Activated CD4-positive, alpha-beta T cell treated with anti-CD3 and anti-CD28 coated beads, Interleukin-2, amount 50 U/mL, for 1 hour (primary cell): ENCODE measurements at places on chromosomes 3 and 15.

GRCh38 chr3:61664105-61664482 lies 102.7 kb downstream of the PTPRG start:
- no peak for DNase-seq

- DNase-seq = no peak
Measured at GRCh38 chr3:100033903-100034471, 80.3 kb downstream of the FILIP1L start.

GRCh38 chr15:27867861-27868260 lies 231.3 kb downstream of the OCA2 start:
- no peak for DNase-seq

- DNase-seq = no peak
Measured at GRCh38 chr15:40789999-40790398, 16.9 kb upstream of the ZFYVE19 start.

DNA sequence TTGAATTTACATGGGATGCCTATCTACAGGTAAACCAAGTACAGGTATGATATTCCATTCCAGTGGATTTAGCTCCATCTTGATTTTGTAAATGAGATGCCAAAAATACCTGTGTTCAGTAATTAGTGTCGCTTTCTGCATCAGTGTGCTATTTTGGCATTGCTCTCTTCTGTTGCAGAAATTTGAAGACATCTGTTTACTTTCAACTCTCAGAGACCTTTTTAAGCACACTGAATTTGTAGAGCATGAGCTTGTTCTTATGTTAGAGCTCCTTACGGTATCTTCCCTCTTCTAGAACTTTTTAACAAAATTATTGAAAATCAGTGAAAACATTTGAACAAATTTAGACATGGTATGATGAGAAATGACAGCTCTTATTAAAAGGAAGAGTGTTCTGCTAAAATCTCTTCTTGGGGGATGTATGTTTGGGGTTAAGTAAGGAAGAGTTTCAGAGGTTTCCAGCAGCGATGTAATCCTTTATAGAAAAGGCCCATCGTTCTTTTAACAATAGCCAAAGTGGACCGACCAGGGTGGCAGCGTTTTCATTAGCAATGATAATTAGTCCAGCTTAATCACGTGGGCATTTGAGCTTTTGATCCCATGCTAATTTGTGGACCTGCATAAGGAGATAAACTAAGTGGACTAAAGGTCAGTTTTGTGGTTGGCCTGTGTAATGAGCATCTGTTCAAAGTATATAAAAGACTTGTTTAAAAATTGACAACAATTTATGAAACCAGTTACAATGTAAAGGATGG lies 385.4 kb downstream of the PTPRG start:
- DNase-seq = no peak

GRCh38 chr15:38072007-38072347 lies 137.5 kb downstream of the TMCO5A start:
- DNase-seq = no peak

- no peak for DNase-seq
Measured at GRCh38 chr3:191030929-191031328, 168.1 kb upstream of the OSTN start.
